ENCODE measurements at places on chromosomes 7 and 10.

DNA sequence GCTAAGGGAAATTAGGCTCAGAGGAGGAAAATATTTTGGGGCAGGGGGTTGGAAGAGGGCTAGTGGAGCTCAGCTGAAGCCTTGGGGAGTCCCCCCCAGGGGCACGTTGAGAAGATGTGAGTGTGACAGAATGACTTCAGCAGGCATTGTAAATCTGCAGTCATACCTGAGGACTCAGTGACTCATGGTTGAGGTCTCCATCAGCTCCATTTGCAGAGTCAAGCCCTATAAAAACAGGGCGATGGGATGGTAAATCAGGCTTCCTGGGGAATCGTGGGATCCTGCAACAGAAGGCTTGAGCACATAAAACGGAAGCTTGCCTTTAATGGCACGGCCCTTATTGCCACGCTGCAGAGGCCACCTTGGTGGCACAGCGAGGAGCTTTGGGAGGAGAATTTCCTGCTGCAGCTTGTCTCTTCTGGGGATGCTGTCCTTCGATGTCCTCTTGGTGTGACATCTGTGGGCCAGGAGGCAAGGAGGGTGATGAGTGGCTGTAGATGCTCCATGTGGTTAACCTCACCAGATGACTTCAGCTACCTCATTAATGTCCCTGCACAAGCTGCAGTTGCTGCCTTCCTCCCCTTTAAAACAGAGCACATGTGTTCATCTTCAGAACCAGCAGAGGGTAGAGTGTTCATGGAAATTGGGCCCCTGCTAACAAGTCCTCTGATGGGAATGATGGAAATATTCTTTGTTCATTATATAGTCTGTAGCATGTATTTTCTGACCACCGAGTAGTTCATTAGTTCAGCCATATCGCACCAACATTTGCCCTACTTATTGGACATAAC is 285.9 kb downstream of the LRMDA start:
- no peak overlapping the region for H3K27ac ChIP-seq
- H3K4me1 ChIP-seq: peaks cover 3% of the 10 kb centered on the region
- H3K4me3 ChIP-seq: no peak overlapping the region
- H3K36me3 ChIP-seq: peaks cover under 1% of the 10 kb centered on the region
- peaks cover 82% of the 10 kb centered on the region for H3K27me3 ChIP-seq

DNA sequence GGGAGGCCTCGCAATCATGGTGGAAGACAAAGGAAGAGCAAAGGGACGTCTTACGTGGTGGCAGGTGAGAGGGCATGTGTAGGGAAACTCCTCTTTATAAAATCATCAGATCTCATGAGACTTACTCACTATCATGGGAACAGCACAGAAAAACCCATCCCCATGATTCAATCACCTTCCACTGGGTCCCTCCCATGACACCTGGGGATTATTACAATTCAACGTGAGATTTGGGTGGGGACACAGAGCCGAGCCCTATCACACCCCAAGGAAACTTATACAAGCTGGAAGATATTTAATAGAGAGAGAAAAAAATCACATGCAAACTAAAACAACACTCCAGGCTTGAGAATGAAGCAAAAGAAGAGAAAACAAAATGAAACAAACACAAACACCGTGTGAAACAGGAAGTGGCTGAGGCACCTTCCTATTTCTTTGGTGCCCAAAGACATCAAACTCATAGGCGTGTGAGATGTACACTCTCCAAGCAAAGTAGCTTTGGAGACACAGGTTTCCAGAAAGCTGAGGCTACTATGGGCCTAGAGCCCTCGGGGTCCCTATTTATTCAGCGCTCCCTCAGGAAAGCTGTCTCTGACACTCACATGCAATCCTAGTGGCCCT is 97.2 kb downstream of the PRKCQ start:
- H3K4me1 ChIP-seq: no peaks in the 10 kb centered on the region
- peaks cover 5% of the 10 kb centered on the region for H3K27me3 ChIP-seq
- peaks cover 8% of the 10 kb centered on the region for H3K36me3 ChIP-seq
- H3K27ac ChIP-seq: no peak overlapping the region

DNA sequence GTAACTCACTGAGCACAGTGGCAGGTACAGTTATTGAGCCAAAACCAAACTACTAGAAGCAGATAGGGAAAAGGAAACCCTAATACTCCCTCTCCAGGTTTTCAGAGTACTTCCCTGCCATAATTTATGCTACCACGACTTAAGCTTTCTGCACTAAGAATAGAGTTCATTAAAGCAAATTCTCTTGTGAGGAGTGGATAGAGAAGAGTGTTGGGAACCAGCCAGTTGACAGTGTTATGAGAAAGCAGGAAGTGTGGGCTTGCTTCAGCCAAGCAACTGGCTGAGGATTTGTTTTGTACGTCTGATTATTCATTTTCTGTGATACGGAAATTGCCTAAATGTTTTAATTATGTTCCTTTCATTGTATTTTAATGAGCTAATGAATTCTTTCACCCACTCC is 280.5 kb downstream of the KIF20B start:
- DNase-seq: no peak
- H3K27me3 ChIP-seq: peaks cover 12% of the 10 kb centered on the region
- H3K27ac ChIP-seq: no peak overlapping the region

DNA sequence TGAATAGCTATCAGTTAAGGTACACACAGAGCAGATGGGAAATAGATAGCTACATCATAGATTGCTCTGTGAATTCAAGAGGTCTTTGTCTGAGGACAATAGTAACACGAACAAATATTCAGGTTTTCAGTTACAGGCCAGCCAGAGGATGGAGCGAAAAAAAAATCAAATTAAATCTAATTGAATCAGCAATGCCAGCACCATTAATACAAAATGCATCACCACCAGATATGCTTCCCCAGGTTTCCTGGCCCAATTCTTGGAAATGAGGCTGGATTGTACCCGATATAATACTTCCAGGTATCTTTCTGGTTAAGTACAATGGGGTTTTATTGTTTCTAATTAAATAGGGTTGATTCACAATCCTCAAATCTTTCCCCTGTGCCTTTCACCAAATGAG is 975.8 kb upstream of the AUTS2 start:
- peaks cover 5% of the 10 kb centered on the region for H3K4me1 ChIP-seq
- H3K27me3 ChIP-seq: no peaks in the 10 kb centered on the region

DNA sequence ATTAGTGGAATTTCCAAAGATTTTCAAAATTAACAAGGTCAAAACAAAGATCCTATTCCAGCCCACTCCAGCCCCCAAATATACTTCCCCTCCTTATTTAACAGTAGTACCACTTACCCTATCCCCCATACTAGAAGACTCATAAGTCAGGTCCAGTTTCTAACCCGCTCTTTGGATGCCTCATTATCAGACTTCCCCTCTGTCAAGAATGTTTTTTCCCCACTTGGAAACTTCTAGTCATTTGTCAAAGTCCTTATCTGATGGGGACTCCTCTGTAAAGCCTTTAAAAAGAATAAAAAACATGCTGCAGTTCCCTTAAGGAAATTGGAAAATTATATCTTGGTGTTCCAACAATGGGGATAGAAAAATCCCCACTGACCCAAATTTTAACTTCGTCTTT is 70.1 kb downstream of the IMMP2L start:
- no peak for DNase-seq
- no peaks in the 10 kb centered on the region for H3K27me3 ChIP-seq
- H3K27ac ChIP-seq: no peak overlapping the region
- no peak overlapping the region for H3K4me3 ChIP-seq
- H3K4me1 ChIP-seq: peaks cover 6% of the 10 kb centered on the region
- H3K36me3 ChIP-seq: peaks cover 13% of the 10 kb centered on the region

DNA sequence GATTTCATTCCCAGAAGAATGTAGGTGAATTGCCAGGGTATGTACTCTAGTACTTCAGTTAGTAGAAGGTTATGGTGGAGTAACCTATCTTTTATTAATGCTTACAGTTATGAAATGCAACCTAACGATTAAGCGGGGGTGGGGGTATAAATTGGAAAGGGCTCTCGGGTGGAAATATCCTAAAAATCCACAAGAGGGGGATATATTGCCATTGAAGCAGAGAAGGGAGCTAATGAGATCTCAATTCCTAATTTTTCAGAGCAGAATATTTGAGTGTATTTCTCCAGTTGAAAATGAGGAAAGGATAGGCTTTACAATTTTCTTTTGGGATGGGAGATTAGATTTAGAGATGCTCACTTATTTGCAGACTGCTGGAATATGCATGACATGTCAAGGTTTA is 90.8 kb downstream of the DNAJB9 start:
- no peak overlapping the region for H3K4me3 ChIP-seq
- no peak overlapping the region for H3K27ac ChIP-seq
- H3K27me3 ChIP-seq: no peaks in the 10 kb centered on the region
- H3K4me1 ChIP-seq: no peaks in the 10 kb centered on the region
- DNase-seq: no peak
- H3K36me3 ChIP-seq: no peaks in the 10 kb centered on the region

GRCh38 chr7:105267244-105267643 is 121.5 kb downstream of the SRPK2 start:
- H3K4me1 ChIP-seq: peaks cover 19% of the 10 kb centered on the region
- H3K27me3 ChIP-seq: no peaks in the 10 kb centered on the region

DNA sequence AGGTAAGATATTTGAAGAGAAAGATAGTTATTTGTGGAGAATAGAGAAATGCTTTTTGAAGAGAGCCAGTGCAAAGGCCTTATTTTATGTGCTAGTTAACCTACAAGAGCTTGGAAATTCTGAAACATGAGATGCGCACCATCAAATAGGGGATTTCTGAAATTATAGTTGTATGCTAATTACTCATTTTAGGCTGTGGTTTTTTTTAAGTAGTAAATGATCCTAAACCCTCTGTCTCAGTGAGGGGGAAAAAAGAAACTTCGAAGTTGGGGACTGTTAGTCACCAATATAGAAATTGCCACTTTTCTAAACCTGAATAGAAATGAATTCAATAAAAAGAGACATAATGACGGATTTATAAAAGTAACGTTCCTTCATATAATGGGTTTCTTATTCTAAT is 119.3 kb upstream of the MDFIC start:
- no peak overlapping the region for H3K4me3 ChIP-seq
- peaks cover 3% of the 10 kb centered on the region for H3K27me3 ChIP-seq
- DNase-seq: no peak

DNA sequence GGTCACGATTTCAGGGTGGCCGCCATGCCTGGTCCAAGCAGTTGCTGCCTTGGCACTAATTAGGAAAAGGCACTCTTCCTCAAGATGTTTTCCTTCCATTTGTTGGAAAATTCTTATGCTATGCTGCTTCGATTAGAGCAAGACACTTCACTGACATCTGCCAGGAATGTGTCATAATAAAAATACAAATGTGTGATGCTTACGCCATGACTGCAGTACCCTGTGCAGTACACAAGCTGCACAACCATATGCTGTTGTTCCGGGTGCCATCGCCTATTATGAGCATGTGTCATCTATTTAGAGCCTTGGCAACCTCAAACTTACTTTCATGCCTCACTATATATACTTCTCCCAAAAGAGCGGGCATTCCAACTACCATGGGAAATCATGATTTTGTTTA is 14.9 kb upstream of the MPP7 start:
- no peak for DNase-seq
- H3K36me3 ChIP-seq: no peaks in the 10 kb centered on the region
- peaks cover 4% of the 10 kb centered on the region for H3K4me1 ChIP-seq
- no peak overlapping the region for H3K27ac ChIP-seq

DNA sequence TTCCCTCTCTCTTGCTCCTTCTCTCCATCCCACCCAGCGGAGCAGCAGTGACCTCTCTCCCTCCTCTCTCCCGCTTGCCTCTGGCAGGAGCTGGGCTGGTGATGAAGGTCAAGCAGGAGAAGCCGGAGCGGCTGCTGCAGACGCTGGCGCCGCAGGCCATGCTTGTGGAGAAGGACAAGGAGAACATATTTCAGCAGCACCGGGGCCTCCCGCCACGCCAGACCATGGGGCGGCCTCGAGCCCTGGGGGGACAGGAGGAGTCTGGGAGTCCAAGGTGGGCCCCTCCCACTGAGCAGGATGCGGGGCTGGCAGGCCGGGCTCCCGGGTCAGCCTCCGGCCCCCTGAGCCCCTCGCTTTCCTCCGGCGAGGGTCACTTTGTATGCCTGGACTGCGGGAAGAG is 17.3 kb downstream of the ZNF775 start:
- H3K4me3 ChIP-seq: no peak overlapping the region
- no peak overlapping the region for H3K27ac ChIP-seq
- peaks cover 29% of the 10 kb centered on the region for H3K4me1 ChIP-seq

DNA sequence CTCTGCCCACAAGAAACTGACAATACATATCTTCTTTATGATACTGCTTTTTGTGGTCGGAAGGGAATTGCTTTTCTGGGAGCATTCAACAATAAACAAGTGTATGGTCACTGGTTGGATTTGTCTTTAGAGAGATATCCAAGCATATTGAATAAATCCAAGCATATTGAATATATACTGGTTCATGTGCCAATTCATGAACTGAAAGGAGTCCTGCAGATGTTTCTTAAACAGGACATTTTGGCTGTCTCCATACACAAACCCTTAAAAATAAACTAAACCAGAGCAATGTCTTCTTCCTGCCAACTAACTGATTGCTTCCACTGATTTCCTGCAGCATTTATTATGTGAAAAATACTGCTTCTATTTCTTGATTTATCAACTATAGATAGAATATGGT is 173.9 kb downstream of the FOXP2 start:
- H3K4me3 ChIP-seq: no peak overlapping the region
- no peaks in the 10 kb centered on the region for H3K27me3 ChIP-seq
- no peak overlapping the region for H3K27ac ChIP-seq
- H3K4me1 ChIP-seq: peaks cover 5% of the 10 kb centered on the region

DNA sequence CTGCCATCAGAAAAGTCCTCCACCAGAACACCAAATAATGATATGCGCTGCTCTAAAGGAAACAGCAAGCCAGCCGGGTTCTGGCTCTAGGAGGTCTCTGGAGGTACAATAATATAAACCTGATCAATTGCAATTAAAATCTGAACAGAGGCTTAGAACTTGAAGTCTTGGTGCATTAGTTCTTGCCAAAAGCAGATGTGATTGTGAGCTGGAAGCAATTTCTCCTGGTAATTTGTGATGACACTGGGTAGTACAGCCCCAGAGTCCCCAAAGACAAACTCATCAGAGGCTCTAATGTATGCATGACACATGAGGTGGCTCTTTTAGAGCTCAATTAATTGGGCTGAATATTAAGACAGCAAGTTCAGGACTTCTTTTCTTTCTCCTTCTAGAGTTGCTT is 3.3 kb downstream of the ETV1 start:
- no peak for DNase-seq
- H3K4me1 ChIP-seq: peaks cover 15% of the 10 kb centered on the region
- H3K36me3 ChIP-seq: peaks cover 4% of the 10 kb centered on the region
- H3K4me3 ChIP-seq: peak overlapping the region; percentile 78
- H3K27ac ChIP-seq: peak overlapping the region; percentile 8

GRCh38 chr10:26952094-26952493 is 91.3 kb upstream of the ABI1 start:
- H3K36me3 ChIP-seq: no peaks in the 10 kb centered on the region
- H3K27ac ChIP-seq: no peak overlapping the region
- no peaks in the 10 kb centered on the region for H3K4me1 ChIP-seq
- H3K4me3 ChIP-seq: no peak overlapping the region
- DNase-seq: no peak
